ENCODE measurements at places on chromosomes 5 and 9. TPM values are rescaled to one million over a fixed set of nuclear protein-coding genes. Genes with fewer than 3 reads are reported as not detected.

LEAP2 gene
- 0.33 TPM for total RNA-seq

SLCO4C1 gene
- under 0.01 TPM for total RNA-seq

KLHL9 gene
- 37.5 TPM for total RNA-seq

FGFR4 gene
- total RNA-seq: 13.6 TPM

PCDHA9 gene
- 0.26 TPM for total RNA-seq

ADGRV1 gene
- 0.17 TPM for total RNA-seq

ROPN1L gene
- total RNA-seq: 0.17 TPM

SPATA31A3 gene
- total RNA-seq: not detected

CYLC2 gene
- total RNA-seq: not detected

CDC25C gene
- 0.26 TPM for total RNA-seq

FAXDC2 gene
- 11.3 TPM for total RNA-seq

GALNT12 gene
- 18.2 TPM for total RNA-seq

LRRC19 gene
- not detected for total RNA-seq

APBA1 gene
- total RNA-seq: 8.8 TPM

HTR1A gene
- total RNA-seq: not detected

SPZ1 gene
- total RNA-seq: not detected

GRXCR2 gene
- not detected for total RNA-seq

HOMER1 gene
- total RNA-seq: 6.8 TPM

KLHL3 gene
- 2.3 TPM for total RNA-seq

BRD8 gene
- total RNA-seq: 38.5 TPM

CAMLG gene
- 60.1 TPM for total RNA-seq

SEMA5A gene
- total RNA-seq: 17.7 TPM

RLN2 gene
- not detected for total RNA-seq

QRFP gene
- not detected for total RNA-seq

FOXD4L5 gene
- under 0.01 TPM for total RNA-seq

MAMDC2 gene
- 5.4 TPM for total RNA-seq

TRIM36 gene
- total RNA-seq: under 0.01 TPM

NFIB gene
- 36.3 TPM for total RNA-seq

EMB gene
- total RNA-seq: 11.6 TPM

C9orf50 gene
- 0.17 TPM for total RNA-seq

SLC45A2 gene
- under 0.01 TPM for total RNA-seq

COL23A1 gene
- not detected for total RNA-seq

NDST1 gene
- total RNA-seq: 18.2 TPM

LRRC70 gene
- total RNA-seq: 1.3 TPM

KLF4 gene
- 22.9 TPM for total RNA-seq

SHC3 gene
- 7.7 TPM for total RNA-seq

SREK1IP1 gene
- total RNA-seq: 13.5 TPM

SLC27A6 gene
- 0.26 TPM for total RNA-seq

HK3 gene
- total RNA-seq: under 0.01 TPM
